ENCODE measurements at places on chromosomes 13 and 19.

GRCh38 chr13:94346261-94347019 is 133.0 kb downstream of the DCT start:
- no peak for DNase-seq

DNA sequence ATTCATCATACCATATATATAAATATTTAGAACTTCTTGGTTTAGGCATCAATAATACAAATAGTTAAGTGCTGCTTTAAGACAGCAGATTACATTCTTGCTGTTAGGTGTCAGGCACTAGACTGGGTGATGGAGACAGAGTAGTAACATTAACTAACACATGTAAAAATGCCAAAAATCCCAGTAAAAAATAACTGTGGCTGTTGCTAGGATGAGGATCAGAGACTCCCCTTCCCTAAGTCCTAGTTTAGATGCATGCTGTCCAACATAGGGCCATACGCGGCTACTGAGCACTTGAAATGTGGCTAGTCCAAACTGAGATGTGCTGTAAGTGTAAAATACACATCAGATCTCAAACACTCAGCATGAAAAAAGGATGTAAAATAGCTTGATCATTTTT is 94.7 kb downstream of the CDADC1 start:
- no peak for DNase-seq

DNA sequence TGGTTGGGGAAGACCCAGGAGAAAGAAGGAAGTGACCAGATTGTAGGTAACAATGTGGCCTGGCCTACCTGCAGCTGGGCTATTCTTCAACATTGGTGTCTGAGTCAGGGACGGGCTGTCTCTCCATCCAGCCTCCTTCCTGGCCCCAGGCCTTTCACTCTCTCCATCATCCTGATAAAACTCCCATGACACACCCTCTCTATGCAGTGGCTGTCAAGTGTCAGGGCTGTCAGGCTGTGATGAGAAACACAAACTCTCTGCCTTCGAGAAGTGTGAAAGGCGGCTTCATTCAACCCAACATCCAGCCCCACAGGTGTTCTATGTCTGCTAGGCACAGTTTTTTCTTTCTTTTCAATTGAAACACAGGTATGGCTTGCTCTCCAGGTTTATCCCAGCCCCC is 153.3 kb upstream of the VSTM2B start:
- no peak for DNase-seq

DNA sequence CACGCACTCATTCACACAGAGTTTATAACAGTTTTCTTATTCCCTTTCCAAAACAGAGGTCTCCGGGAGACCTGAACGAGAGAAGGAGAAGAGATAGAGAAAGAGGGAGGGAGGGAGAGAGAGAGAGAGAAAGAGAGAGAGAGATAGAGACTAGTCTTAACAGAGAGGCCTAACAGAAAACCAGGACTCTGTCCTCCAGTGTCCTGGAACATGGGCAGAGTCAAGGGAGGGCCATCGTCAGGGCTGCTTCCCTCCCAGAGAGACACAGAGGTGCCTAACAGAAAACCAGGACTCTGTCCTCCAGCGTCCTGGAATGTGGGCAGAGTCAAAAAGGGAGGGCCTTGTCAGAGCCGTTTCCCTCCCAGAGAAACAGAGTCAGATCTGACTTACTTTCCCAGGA is 78.7 kb downstream of the WTIP start:
- DNase-seq = no peak

DNA sequence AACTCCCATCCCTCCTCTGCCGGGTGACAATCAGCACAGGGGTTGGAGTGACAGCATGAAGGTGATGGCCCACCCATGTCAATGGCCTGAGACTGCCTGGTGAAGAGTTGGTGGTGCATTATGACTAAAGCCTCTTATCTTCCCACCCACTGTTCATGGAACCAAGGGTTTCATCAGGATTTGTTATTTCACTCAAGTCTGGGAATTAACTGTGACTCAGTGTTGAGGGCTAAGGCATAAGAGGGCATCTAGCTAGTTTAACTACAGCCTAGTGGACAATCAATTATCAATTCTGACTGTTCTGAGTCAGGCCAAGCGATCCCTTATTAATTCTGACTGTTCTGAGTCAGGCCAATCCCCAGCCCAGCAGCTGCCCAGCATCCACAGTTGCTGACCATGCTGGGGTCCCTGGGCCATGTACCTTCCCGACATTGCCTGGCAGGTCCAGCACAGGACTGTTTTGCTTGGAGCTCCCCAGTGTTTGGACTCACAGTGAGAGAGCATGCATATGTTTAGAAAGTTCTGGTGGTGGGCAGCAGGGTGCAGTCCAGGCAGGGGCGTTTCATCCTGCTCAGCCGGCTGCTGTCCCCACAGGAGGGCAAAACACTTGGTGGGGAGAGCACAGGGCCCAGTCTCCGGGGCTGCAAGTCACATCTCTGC is 65.5 kb downstream of the RASL11A start:
- DNase-seq = no peak

DNA sequence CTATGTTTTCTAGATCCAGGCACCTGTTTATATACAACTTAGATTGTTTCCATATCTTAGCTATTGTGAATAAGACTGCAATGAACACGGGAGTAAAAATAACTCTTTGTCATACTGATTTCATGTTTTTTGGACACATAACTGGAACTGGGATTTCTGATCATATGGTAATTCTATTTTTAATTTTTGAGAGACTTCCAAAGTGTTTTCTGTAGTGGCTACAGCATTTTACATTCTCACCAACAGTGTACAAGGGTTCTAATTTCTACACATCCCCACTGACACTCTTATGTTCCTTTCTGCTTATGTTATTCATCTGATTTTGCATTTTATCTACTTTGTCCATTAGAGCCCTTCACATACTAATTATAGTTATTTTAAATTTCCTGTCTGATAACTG is 1152.9 kb downstream of the SLITRK1 start:
- DNase-seq = no peak

GRCh38 chr13:42181381-42181953 is 90.5 kb upstream of the AKAP11 start:
- no peak for DNase-seq

DNA sequence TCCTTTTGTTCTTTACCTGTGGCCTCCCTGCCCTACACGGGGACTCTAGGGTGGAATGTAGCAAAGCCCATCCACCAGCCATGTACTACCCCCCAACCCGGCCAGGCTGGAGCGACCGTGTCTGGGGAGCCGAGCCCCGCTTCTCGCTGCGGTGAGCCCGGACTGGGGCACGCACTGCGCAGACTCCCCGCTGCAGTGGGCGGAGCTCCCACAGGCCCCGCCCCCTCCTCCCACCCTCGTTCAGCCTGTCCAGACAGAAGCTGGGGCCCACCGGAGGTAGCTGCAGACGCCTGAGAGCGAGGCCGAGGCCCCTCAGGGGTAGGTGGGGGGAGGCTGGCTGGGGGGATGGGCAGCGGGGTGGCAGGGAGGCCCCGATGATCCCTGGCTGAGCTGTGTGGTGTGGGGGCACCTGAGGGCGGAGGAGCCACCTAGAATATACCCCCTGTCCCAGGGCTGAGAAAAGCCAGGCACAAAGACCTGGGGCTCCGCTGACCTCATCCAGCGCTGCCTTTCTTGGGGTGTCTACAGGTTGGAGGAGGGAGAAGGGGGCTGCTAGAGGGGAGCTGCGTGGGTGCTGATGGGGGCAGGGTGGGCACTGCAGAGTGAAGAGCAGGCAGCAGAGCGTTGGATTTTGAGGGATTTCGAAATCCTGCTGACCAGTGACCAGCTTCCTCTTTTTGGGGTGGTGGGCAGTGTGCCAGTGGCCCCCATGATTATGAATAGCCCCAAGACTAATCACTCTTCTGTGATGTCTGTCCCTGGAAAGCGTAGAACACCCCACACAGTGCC is 17.3 kb downstream of the PLD3 start:
- DNase-seq = no peak

DNA sequence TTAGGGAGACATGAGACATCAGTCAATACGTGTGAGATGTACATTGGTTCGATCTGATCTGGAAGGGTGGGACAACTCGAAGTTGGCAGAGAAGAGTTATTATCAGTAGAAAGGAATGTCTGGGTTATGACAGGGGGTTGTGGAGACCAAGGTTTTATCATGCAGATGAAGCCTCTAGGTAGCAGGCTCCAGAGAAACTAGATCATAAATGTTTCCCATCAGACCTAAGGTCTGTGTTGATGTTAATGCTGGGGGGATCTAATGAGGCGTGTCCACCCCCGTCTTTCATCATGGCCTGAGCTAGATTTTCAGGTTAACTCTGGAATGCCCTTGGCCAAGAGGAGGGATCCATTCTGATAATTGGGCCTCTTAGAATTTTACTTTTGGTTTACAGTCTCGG is 187.0 kb upstream of the KL start:
- no peak for DNase-seq

- DNase-seq = peak; percentile 88
Observed at GRCh38 chr13:37526710-37527473, 71.7 kb downstream of the POSTN start.

DNA sequence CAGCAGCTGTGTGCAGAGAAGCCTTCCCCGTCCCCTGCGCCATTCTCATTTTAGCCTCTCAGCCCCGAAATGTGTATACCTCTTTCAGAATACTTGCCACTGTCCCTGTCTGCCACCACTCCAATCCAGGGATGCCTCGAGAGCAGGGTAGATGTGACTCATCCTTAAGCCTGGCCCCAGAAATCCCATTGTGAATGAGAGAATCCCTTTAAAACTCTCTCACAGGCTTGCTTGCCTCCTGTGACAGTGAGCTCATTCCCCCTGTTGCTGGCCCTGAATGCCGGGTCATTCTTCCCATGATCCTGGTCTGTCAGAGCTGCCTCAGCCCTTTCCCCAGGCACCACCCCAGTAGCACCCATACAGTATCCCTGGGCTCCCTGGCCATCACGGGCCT is 9.6 kb downstream of the AP2A1 start:
- no peak for DNase-seq

- DNase-seq = no peak
Observed at GRCh38 chr19:31347354-31347753, 1.9 kb downstream of the TSHZ3 start.

- peak; percentile 29 for DNase-seq
Observed at GRCh38 chr13:79481685-79482052, 714 bp downstream of the NDFIP2 start.

GRCh38 chr13:55263045-55263444 is 1877.7 kb upstream of the PRR20A start:
- DNase-seq = no peak

- no peak for DNase-seq
Observed at GRCh38 chr13:19940106-19940505, 18.4 kb upstream of the ZMYM2 start.

- DNase-seq = peak; percentile 29
Observed at GRCh38 chr13:72808917-72809500, 27.1 kb downstream of the PIBF1 start.

GRCh38 chr19:2554856-2555255 is 78.9 kb downstream of the GADD45B start:
- no peak for DNase-seq

GRCh38 chr13:84870190-84870589 is 929.0 kb downstream of the SLITRK6 start:
- no peak for DNase-seq

DNA sequence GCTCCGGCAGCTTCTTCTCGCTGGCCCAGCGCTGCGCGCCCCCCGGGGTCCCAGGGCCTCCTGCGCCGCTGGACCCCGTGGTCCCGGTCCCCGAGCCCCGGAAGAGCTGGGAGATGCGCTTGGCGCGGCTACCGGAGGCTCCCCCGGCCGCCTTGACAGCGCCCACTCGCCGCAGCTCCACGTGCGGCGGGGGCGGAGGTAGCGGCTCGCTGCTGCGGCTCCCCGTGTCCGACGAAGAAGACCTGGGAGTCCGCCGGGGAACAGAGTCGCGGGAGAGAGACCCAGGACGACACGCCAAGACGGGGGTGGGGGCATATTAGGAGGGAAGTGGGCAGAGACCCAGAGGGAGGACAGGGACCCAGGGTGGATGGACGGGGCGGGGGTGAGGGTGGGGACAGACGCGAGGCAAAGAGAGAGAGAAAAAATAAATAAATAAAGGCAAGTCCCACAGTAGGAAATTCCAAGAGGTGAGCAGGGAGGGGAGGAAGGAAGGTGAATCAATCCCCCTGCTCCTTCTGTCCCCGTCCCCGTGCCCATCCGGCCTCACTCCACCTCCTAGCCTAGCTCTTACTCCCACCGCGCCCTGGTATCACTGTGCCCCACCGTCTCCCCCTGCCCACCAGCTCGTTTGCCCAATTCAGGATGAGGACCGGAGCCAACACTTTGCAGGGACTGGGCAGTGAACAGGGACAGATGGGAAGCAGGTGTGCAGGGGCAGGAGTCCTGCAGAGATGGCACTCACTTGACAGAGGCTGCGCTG is 826 bp downstream of the RASIP1 start:
- DNase-seq = peak; percentile 55

GRCh38 chr19:1496714-1497577 is 6.0 kb downstream of the REEP6 start:
- DNase-seq = no peak

DNA sequence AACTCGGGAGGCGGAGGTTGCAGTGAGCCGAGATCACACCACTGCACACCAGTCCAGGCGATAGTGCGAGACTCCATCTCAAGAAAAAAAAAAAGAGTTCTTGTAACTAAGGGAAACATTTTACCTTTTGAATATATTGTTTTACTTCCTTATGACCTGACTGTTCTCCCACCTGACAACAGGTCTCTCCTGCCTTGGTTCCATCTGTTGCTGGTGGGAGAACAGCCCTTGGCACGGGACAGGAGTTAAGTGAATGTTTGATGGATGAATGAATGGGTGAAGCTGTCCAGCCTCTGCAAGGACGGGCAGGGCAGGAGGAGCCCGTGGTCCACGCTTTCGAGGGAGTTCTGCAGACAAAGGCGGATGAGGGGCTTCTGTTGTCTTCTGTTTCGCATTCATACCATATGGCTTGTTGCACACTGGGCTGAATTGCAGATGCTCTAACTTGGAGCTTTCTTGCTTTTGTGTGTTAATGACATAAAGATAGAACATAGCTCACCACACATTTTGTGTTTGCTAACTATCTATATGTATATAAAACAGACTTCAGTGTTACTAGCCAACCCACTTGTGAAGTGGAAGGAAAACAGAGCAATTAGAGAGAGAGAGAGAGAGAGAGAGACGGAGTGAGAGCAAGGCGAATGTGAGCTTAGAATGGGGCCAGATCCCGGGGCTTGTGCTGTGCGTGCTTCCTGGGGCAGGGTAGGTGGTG is 16.2 kb upstream of the CCNE1 start:
- no peak for DNase-seq

DNA sequence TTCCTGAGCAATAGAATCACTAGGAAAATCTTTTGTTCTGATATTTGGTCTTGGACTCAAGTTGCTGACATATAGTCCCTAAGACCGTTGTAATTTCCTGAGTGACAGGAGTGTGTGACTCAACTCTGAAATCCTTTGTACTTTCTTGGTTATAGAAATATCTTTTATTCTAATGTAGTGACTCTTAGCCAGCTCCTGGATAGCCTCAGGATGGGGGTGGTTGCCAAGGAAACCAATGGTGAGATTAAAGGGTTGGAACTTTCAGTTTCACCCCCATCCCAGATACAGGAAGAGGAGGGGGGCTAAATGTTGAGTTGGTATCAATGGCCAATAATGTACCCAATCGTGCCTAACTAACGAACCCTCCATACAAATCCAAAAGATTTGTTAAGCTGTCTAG is 41.8 kb downstream of the MBD3L2B start:
- no peak for DNase-seq

GRCh38 chr13:32751340-32751739 is 165.1 kb downstream of the PDS5B start:
- DNase-seq = no peak

All from DMS79 treated with DMSO at 0.1 percent for 48 hours (cell line).